ENCODE measurements at places on chromosomes 1 and 21.
A peak's percentile ranks its signal among the peaks of the same experiment; 100 is the strongest.

- ATAC-seq: no peak
These were observed 5.1 kb upstream of the C1orf162 start for GRCh38 chr1:111468717-111469100.

GRCh38 chr1:237695878-237696277 is 194.8 kb downstream of the ZP4 start:
- ATAC-seq: no peak

GRCh38 chr1:245332085-245332484 is 177.3 kb downstream of the KIF26B start:
- ATAC-seq: peak; percentile 27

DNA sequence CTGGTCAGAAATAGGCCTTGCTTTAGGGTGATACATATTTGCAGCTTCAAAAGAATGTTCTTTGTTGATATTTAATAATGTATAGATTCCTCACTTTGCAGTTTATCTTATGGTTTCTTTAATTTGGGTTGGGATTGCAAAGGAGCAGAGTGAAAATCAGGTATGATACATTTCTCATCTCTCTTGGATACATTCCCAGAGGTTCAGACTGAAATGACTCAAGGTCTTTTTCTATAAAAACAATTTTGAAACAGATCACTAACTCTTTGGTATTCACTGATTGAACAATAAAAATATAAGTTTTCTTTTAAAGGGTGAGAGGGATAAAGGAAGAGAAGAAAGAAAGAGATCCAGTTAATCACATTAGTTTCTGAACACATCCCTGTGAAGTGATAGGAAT is 606.5 kb upstream of the CAMK1G start:
- no peak for ATAC-seq

DNA sequence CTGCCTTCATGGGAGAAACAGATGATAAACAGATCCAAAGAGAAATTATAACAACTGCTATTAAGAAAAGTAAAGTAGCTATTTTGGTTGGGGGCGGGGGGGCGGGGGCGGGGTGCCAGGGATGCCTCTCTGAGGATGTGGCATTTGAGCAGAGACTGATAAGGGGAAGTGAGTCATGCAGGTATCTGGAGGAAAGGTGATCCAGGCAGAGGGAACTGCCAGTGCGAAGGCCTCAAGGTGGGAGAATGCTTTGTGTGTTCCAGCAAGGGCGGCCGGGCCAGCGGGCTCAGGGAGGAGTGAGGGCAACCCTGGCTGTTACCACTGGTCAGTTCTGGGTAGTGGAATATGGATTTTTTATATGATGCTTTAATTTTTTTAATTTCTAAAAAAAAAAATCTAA is 7.0 kb upstream of the TNFRSF1B start:
- ATAC-seq: no peak

- no peak for ATAC-seq
These were observed 126.2 kb upstream of the LMO4 start for GRCh38 chr1:87202451-87202850.

DNA sequence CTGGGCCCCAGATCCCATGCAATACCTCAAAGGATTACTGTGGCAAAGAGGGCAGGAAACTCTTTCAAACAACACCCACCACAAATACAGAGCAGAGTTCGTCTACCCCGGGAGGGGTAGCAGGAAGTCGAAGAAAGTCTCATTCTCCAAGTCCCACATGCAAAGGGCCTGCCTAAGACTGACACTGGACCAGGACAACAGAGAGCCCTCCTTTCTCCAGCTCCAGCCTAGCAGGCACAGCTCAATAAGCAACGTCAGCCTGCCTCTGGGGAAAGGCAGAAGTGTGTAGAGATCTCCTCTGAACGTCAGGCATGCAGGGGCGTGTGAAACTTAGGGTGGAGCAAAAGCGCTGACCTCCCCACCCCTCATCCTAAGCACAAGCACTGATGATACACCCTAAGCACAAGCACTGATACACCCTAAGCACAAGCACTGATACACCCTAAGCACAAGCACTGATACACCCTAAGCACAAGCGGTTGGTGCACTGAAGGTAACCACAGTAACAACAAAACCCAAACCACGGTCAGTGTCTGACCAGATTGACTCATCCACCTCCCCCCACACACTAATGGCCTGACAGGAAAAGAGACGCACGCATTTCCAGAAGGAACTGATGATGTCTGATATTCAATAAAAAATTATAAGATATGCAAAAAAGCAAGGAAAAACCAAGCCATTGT is 1.3 kb downstream of the KRTAP12-3 start:
- ATAC-seq: no peak

GRCh38 chr21:29777160-29777559 is 162.6 kb downstream of the GRIK1 start:
- no peak for ATAC-seq

DNA sequence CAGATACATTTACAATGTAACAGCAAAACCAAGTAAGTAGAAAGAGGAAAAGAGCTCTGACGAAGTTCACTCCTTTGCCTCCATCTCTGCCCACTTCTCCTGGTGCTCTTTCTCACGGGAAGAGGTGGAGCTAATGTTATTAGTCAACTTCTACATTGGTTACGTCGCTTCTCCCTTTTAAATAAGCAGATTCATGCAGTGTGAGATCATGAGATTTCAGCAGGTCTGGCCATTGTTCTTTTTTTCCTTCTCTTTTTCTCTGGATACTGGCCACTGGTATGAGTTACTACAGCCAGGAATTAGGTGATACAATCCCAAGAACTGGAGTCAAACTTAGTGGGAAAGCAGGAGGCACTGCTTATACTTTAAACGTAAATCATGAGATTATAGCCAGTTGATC is 207.1 kb downstream of the AKT3 start:
- no peak for ATAC-seq
